Stimulated activated CD8-positive, alpha-beta memory T cell treated with anti-CD3 and anti-CD28 coated beads, Interleukin-4, amount 100 ng/mL, for 1 hour (primary cell): ENCODE measurements at places on chromosomes 6 and 20.

GRCh38 chr6:52209770-52210169 lies 23.6 kb downstream of the IL17A start:
- no peak for DNase-seq

DNA sequence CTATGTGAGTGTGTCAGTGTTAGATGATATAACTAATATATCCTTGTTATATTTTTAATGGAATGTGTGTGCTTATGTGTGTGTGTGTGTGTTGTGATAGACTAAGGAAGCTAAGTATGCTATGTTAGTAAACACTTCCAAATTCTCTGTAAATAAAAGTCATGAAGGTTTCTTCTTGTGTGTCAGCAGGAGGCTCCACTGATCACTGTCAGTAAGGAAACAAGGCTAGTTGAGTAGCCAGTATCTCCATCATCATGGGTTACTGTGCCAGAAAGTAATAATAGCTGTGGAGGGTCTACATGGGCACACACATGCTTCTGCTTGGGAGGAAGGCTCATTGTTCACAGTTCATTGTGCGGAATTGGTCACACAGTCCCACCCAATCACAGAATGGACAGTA lies 302.8 kb upstream of the RNF217 start:
- DNase-seq: no peak

DNA sequence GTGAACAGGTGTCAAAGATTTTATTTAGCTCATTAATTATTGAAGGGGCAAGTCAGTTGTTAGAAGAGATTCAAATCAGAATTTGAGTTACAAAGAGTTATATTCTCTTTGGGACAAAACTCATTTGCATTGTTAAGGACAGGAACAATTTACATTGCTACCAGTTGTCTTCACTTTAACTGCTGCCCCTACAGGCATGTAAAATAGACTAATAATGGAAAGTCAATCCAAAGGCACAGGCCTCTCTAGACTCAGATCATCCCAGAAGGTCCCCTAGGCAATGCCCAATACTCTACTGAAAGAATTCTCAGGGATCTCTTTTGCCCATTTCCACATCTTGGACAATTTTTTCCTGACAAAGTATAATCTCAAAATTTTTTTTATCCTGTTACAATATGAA lies 95.7 kb downstream of the SCP2D1 start:
- no peak for DNase-seq

GRCh38 chr20:52524861-52525260 lies 333.3 kb upstream of the ZFP64 start:
- DNase-seq: no peak

GRCh38 chr6:1479095-1479494 lies 89.7 kb downstream of the FOXF2 start:
- no peak for DNase-seq

DNA sequence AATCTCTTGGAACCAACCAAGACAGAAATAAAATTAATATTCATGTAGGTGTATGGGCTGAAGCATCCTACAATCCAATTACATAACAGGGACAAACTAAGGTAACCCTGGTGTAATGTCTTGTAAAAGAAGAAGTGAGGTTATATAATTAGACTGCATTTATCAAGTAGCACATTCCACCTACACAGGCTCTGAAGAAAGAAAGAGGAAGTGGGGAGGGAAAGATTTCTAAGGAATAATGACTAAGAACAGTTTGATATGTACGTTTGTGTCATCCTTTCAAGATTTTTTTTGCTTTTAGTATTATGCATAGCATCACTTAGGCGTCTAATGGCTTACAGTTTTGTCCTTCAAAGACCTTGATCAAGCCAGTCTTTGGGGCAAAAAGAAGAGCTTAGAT lies 139.7 kb downstream of the PLCB1 start:
- DNase-seq: no peak

- DNase-seq: no peak
Measured at GRCh38 chr6:159168536-159169192, 536 bp upstream of the FNDC1 start.

GRCh38 chr20:16626849-16627248 lies 53.6 kb upstream of the KIF16B start:
- DNase-seq: no peak

DNA sequence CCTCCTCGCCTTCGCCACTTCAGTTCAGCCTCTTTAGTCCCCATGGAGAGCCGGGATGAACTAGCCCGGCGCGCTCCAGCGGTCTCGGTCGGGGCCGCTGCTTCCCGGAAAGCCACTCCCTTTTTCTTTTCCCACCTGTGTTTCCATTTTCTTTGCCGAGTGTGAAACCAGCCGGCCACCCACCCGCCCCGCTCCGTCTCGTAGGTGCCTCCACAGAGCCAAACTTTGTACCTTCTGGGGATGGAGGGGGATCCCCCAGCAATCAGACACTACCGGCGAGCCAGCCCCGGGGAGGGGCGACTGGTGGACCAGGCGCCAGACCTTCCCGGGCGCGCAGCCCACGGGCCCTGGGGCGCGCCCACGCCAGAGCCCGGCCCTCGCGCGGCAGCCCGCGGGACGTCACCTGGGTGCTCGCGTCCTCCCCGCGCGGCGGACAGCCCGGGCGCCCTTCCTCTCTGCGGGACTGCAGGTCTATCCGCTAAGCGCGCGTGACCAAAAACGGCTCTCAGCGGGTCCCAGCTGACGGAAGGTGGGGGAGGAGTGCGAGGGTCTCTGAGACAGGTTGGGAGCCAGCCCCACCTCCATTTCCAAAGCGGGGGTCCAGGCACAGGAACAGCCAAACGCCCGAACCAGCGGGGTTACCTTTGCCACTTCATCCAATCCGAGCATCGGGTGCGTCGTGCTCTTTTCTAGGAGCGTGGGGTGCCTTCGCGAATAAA lies at the start of gene MCHR2:
TSS of gene MCHR2 (minus strand) at position 691 of the 719 bp plus-strand sequence. CDS start 38,076 bp downstream, outside the sequence.
- DNase-seq: no peak

- no peak for DNase-seq
Measured at GRCh38 chr6:75024828-75025227, 181.0 kb downstream of the COL12A1 start.

DNA sequence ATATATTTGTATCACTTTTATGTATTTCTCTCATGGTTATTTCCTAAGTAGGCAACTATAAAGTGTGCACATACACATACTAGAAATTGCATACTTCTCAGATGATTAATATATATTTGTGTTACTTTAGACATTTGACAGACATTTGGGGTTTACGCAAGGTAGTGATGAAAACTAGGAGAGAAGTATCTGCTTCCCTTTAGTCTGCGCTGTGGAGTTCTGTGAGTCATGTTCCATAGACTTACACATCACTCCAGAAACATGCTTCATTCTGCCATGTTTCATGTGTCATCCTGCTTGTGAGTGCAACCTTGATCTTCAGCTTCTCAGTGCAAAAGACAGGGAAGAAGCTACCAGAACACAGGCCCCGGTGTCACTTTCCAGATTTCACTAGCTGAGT lies 200.7 kb upstream of the BMP2 start:
- no peak for DNase-seq

DNA sequence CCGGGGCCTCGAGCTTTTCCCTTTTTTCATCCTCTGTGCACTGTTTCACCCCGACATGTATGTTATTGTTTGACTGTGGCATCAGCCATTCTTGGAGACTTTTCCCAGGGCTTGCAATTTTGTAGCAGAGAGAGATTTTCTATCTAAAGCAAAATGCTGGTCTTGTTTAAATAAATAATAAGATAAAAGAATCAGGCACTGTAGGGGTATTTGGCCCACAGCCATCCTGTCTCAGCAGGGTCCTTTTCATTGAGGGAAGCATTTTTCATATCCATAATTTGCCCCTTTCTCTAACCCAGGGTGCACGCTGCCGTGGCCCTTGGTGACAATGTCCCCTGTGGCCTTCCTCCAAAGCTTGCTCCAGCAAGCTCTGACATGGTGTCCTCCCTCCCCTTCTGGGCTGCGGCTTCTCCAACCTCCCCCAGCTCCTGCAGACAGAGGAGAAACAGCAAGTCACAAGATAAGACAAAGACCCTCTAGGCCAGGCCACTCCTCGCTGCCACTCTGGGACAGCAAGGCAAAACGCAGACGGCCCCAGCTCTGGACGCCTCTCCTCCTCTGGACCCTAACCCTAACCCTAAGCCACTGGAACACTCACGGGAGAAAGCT lies 117.6 kb downstream of the MYLK4 start:
- no peak for DNase-seq

GRCh38 chr20:21100578-21101452 lies 5.3 kb downstream of the LINC00237 start:
- no peak for DNase-seq

DNA sequence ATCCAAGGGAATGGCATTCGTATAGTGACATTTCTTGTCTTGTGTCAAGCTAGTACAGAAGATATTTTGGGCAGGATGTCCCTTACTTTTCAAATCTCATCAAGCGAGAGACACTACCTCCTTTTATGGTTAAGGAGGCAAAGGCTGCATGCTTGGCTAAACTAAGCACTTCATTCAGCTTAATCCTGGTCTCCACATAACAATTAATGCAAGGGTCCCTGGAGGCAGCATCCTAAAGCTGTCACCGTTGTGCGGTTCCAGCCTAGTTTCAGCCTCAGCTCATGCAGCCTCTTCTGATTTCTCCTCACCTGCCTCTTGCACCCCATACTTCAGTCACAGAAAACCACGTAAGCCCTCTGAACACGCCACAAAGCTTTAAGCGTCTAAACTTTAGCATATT lies 67.1 kb upstream of the SLC22A23 start:
- DNase-seq: no peak

- DNase-seq: no peak
Measured at GRCh38 chr6:11217360-11218101, 14.9 kb downstream of the NEDD9 start.

GRCh38 chr6:36118550-36119107 lies 11.7 kb upstream of the MAPK13 start:
- peak; percentile 60 for DNase-seq

DNA sequence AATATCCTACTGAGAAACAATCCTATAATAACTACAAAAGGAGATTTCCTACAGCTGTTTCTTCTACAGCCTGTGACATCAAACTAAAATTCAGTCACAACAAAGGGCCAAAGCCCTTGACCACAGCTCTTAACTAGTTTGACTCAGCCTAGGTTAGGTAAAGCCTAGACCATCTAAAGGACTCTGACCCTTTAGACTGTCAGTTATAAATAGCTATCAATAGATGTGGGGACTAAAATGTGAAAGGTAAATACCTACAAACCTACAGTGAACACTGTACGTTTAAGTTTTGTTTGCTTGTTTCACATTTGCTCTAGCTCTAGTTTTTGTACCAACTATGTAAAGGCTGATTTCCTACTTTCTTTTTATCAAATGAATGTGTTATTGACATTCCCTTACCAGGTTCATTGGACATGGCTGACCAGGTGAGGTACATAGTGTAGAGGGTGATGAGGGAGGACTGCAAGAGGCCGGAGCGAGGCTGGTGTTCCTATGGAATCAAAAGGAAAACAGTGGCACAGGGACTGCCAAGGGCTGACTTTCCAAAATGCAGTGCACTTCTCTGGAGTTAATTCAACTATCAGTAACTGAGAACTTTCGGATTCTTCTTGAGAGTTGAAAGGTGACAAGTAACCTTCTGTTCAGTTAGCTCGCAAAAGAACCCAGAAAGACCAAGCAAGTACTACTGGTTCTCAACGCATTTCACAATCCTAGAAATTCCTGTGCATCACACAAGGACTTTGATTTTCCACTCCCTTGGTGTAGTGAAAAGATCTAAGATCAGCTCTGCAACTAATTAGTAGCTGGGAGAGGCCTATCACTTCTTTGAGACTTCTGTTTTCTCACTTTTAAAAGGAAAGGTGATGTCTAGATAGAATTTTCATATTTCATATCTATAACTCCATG lies 17.2 kb downstream of the SERINC3 start:
- DNase-seq: no peak

- DNase-seq: no peak
Measured at GRCh38 chr6:10723567-10723881, 654 bp downstream of the TMEM14C start.

DNA sequence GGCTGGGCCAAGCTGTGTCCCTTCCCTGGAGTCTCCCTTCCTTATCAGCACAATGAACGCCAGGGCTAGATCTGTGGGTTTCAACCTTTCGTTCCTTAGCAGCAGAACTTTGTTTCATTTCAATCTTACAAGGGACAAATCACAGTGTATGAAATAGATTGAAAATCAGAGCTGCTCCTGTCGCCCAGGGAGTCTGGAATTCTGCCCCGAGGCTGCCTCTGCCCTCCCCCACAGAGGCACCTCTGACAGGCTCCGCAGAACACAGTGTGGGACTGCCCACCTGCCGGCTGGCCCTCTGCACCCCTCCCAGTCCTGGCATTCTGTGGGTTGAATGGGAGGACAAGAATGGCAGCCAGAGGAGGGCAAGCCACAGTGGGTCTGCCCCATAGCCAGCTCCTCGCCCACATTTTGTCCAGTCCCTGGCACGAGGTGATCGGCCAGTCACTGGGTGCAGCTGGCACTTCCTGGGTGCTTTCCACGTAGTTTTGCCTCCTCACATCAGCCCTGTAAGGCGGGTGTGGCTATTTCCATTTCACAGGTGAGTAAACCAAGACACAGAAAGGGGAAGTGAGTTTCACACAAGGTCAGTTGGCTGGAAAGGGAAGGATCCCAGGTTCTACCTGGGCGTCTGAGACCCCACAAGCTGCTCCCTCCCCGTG lies 26.1 kb downstream of the MANBAL start:
- DNase-seq: no peak

DNA sequence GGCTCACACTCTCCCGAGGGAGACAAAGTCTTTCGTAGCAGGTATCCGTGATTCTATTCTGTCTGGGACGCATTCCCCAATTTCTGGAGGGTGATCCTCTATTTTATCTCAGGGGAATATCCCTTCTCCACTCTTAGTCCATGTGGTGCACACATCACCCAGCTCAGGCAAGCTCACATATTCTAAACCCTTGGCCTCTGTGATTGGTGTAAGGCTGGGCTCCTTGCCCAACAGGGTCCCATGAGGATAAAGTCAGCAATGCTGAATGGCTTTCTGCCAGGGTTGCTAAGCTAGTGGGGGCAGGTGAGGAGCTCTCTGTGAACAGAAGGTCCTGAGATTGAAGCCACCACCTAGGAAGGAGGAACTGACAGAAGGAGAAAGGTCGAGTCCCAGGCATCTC lies 137.2 kb downstream of the CDH26 start:
- no peak for DNase-seq

GRCh38 chr6:30418448-30418847 lies 70.9 kb upstream of the HLA-E start:
- DNase-seq: no peak

DNA sequence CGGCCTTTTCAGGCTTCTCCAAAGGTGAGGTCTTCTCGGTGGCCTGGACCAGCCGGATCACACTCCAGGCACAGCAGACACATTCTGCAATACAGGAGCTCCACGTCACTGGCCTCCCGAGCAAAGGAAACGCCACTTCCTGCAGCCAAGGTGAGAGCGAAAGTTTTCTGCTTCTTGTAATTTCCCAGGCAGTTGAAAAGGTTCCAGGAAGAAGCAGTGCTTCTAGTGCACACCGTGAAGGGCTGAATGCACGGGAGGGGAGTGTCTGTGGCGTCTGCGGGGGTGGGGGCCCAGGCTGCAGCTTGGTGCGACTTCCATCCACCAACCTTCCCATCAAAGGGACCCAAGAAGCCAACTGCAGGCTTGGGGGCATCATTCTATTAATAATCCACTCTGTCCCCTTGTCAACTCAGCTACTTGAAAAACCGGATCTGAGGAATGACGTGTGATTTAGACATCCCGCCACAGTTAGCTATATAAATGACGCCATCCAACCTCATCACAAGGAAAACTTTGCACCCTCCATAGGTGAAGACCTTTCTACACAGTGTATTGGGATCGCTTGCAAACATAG lies 61.1 kb downstream of the NFATC2 start:
- DNase-seq: no peak

- DNase-seq: no peak
Measured at GRCh38 chr6:88665131-88665530, 298.3 kb downstream of the RNGTT start.

GRCh38 chr20:16732506-16733152 lies 2.8 kb downstream of the SNRPB2 start:
- no peak for DNase-seq

GRCh38 chr20:14632906-14633305 lies 295.5 kb upstream of the FLRT3 start:
- DNase-seq: no peak
